NCI-H1417 (cell line): ENCODE measurements at places on chromosomes 7 and 10.

- DNase-seq: peak; percentile 42
Observed at GRCh38 chr10:130202984-130203621, 66.9 kb downstream of the GLRX3 start.

DNA sequence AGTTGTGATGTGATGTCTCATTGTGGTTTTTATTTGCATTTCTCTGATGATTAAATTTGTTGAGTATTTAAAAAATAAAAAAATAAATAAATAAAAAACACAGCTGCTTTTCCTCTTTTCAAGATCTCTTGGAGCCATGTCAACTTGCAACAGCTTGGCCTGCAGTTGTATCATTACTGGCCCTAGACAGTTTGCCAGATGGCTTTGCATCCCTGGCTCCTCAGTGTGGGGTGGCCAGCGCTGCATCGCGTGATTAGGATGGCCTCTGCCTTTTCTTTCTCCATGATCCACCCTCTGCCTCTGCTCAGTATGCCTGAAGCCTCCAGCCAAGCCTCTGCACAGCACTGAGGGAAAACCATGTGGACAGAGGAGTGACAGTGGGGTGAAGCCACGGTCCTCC is 96.8 kb downstream of the PPP1R3C start:
- DNase-seq: no peak

GRCh38 chr10:69938541-69938991 is 114.1 kb upstream of the MACROH2A2 start:
- DNase-seq: peak; percentile 11

GRCh38 chr10:121803611-121804010 is 124.2 kb downstream of the ATE1 start:
- no peak for DNase-seq

- DNase-seq: no peak
Observed at GRCh38 chr10:96930469-96930868, 98.4 kb downstream of the LCOR start.

DNA sequence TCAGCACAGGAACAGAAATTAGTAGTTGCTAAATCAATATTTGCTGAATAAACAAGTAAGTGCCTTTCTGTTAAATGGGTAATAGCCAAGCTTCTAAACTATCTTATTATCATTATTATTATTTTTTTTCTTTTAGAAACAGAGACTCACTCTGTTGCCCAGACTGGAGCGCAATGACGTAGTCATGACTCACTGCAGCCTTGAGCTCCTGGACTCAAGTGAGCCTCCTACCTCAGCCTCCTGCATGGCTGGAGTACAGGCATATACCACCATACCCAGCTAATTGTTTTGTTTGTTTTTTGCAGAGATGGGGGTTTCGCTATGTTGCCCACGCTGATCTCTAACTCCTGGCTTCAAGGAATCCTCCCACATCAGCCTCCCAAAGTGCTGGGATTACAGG is 12.3 kb upstream of the ELN start:
- no peak for DNase-seq

GRCh38 chr7:7427363-7427762 is 108.3 kb downstream of the COL28A1 start:
- no peak for DNase-seq

DNA sequence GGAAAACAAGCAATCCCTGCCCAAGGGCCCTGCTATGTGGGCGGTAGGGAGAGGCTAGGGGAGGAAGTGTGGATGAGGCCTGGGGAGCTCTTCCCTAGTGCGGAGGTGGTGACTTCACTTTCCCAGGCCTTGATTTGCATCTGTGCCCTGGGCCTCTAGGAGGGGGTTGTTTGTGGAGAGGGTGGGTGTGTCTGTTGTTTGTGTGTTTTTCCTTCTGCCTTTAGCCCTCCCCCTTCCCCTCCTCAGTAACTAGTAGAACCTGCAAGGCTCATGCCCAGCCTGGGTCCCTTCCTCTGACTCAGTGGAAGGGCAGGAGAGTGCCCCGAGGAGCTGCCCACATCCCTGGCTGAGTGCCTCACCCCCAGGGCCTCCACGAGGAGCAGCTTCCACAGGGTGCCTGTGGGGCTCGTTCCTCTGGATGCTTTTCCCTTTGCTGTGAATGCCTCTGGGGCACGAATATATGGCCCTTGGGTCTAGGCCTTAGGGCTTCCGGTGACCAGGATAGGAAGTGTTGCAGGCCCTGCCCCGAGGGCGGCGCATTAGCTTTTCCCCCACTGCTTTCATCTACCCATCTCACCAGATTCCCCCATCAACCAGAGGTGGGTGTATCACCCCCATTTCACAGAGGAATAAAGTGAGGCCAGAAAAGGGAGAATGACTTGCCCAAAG is 89.4 kb upstream of the DUSP5 start:
- no peak for DNase-seq

DNA sequence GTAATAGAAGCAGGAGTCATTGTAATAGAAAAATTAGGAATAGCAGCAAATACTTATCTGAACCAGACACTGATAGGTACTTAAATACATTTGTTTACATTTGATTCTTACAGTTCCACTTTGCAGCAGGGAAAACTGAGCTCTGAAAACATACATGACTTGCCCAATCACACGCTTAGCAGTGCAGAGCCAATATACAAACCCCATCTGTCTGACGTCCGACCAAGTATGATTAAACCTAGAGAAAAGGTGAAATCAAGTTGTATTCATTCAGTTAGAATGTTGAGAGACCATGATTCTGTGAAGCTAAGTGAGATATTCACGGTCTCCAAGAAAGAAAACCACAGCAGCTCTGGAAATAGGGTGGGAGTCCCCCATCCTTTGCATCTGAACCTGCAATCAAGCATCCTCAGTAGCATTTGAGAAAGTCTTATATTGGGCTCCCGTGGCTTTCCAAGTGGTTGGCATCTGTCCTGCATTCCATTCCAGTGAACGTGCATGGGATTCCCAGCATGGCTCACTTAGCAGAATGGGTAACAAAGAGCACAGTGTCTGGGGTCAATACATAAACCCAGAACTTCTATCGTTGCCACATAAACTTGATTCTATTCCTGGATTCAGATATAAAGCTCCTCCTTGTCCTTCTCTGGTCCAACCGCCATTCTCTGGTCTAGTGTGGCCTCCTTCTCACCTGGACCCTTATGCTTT is 148.7 kb upstream of the RSU1 start:
- DNase-seq: no peak

- DNase-seq: no peak
Observed at GRCh38 chr7:149822353-149822943, 15.7 kb upstream of the ZNF862 start.

DNA sequence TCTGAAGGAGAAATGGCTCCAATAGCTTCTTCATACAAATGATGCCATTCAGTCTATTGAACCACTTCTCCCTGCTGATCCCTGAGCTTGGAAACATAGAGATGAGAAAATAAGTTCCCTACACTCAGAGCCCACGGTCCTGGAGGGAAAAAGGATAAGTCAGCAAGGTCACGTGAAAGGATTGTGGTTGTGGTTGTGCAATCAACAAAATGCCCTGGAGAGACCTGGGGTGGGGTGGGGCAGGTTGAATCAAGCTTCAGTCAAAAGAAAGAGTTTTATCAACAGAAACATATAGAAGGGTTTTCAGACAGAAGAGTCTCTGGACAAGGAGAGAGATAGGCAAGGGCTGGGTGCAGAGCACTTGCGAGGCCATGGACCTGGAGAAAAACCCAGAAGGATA is 30.1 kb downstream of the C10orf90 start:
- DNase-seq: no peak

- no peak for DNase-seq
Observed at GRCh38 chr7:69418869-69419670, 179.2 kb upstream of the AUTS2 start.

DNA sequence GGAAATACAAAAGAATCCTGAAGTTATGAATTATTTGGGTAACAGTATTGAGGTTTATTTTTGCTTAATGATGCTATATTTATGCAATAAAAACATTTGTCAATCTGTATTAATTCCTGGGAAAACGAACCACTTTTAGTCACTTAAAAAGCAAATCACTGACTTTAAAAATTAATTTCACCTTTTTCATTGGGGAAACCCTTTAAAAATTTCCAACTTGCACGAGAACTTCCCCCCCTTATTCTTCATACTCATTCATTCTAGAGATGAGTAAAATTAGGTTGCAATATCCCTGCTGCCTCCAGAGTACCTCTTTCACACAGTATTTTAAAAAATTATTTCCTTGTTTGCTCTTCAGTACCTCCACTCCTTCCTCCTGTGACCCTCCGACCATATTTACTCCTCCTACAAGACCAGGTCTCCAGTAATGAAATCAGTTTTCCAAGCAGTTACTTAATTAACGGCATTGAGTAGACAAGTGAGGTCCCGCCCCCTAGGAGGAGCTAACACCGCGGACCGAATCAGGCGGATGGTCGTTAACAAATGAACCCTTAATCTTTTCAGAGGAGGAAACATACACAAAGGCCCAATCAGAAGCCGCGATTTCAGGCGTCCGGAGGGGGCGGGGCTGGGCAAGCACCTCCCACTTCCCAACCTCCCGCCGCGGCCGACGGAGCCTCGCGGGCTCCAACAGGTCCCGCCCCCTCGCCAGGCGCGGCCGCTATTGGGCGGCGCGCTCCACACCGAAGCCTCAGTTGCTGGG is 465 bp upstream of the TRIM24 start:
- DNase-seq: peak; percentile 100

- DNase-seq: no peak
Observed at GRCh38 chr10:102714621-102715455, at the start of gene SFXN2. Gene SFXN2 (plus strand): TSS chr10:102714636. CDS start chr10:102726637, 12,001 bp downstream.

DNA sequence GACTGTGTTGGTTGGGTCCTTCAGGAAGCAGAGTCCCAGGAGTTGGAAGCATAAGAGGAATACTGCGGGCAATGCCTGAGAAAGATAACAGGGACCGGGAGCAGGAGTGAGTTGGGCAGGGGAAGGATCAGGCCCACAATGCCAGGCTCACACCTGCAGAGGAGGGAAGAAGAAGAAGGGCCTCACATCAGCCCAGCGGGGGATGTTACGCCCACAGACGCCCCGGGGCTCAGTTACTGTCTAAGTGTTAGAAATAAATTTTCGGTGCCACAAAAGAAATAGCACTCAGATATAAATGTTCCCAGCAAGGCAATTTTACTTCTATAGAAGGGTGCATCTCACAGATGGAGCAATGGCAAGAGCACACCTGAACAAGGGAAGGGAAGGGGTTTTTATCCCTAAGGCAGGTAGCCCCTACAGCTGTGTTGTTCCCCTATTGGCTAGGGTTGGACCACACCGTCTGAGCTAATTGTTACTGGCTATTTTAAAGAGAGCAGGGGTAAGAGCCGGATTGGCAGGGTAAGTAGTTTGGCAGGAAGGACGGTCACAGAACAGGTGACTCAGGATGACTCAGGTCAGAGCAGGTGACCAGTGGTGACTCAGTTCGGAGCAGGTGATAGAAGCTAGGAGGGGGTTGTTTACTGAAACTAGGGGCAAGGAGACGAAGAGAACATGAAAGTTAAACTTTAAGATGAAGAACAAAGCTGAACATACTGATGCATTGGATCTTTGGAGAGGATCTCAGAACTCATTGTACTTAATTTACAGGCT is at the start of gene NOS3:
Gene NOS3 (plus strand): TSS at position 602 of the 771 bp plus-strand sequence. CDS start 2,787 bp downstream, outside the sequence.
- no peak for DNase-seq

- DNase-seq: no peak
Observed at GRCh38 chr10:46515793-46516192, 40.7 kb downstream of the GPRIN2 start.

- no peak for DNase-seq
Observed at GRCh38 chr7:4641091-4641666, 40.9 kb upstream of the FOXK1 start.

GRCh38 chr7:44472843-44473242 is 17.6 kb downstream of the NUDCD3 start:
- DNase-seq: peak; percentile 17

- DNase-seq: peak; percentile 72
Observed at GRCh38 chr7:151248346-151249033, at the start of gene SMARCD3. Gene SMARCD3 (minus strand): TSS chr7:151248694. CDS start chr7:151248562, 132 bp downstream.

DNA sequence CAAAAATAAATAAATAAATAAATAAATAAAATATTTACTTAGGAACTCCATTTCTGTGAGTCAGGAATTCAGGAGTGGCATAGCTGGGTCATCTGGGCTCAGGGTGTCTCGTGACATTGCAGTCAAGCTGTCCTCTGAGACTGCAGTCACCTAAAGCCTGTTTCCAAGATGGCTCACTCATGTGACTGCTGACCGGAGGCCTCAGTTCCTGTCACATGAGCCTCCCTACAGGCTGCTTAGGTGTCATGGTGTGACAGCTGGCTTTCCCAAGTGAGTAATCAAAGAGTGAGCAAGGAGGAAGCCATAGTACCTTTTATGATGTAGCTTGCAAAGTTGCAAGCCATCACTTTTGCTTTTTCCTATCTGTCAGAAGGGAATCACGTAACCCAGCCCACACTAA is 128.6 kb upstream of the KCTD7 start:
- no peak for DNase-seq

DNA sequence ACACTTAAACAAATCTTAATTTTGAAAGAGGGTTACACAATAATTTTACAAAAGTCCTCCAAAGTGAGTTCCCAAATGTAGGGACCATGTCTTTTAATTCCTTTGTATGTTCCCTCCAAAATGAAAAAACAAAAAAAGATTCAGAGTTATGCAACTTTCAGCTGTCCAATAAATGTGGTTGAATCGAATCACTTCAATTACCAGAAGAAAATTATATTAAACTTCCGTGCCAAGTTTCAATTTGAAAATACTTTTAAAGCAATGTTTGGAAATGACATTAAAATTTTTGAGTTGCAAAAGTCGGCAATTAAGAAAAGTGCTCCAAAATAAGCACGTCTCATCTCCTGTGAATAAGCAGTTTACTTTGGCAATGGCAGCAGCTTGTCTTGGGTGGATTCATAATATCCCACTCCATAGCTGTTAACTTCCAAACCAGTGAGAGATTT is 60.3 kb upstream of the C1GALT1 start:
- no peak for DNase-seq

- DNase-seq: no peak
Observed at GRCh38 chr7:113890331-113891030, 28.3 kb downstream of the PPP1R3A start.

DNA sequence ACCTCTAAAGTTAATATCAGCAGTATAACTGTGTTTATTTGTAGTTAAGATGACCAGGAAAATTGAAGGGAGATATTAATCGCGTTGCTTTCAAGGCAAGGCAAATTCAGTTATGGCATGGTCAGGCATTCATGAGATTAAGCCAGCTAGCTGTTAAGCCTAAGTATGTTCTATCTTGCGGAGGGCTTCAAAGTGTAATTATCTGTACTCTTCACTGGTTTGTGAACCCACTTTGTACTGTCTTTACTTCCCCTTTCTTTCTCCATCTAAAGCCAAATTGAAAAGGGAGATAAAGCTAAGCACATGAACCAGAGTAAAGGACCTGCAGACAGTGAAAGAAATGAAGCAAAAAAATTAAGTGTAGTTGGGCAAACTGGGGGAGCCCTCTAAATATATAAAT is 483.1 kb upstream of the NRP1 start:
- DNase-seq: no peak

GRCh38 chr7:111508387-111508786 is 53.9 kb downstream of the IMMP2L start:
- no peak for DNase-seq
